ENCODE measurements at places on chromosomes 16 and 17.
A peak's percentile ranks its signal among the peaks of the same experiment; 100 is the strongest.

DNA sequence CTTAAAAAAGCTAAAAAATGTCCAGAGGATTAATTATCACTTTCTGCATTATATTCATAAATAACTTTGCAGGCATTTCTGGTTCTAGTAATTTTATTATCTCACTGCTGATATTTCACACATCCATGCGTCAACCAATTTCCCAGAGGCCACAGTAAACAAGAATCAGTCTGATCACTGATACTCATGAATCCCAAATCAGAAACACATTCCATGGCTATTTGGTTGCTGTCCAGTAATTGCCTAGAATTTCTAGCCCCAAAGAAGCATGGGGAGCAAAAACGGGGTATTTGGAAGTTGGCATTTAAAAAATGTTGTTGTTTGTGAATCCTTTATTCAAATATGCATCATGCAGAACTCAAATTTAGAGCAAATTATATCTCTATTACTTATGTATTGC, 244.8 kb downstream of the CDH8 start:
- no peak for DNase-seq

GRCh38 chr16:57999971-58000705, at the start of gene ZNF319:
Gene ZNF319 (minus strand): TSS chr16:58000672. CDS start chr16:57998265, 2,407 bp downstream.
- peak; percentile 65 for DNase-seq

- no peak for DNase-seq
Measured at GRCh38 chr16:14399378-14400284, 230.4 kb downstream of the PARN start.

GRCh38 chr16:85640254-85640558, 27.1 kb downstream of the GSE1 start:
- DNase-seq = no peak

DNA sequence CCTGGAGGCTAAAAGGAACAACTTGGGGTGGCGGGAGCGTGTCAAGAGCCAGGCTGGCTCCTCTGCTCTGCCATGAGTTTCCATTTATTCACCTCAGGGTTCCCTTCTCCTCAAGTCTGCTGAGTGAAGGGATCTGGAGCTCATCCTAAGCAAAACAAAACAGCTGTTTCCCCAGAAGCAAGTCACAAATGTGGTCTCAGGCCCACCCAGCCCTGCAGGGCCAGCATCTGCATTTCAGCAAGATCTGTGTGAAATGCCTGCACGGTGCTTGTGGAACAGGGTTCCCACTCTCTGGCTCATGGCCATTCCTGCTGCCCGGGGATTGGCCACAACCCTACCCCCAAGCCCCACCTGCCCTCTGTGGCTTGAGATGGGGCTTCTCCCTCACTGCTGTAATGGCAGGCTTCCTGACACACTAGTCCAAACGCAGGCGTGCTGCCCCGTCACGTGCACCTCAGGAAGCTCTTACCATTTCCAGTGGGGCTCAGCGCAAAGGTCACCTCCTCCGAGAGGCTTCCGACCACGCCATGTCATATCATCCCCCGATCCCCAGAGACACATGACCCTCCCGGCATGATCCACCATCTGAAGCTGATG, 2.3 kb downstream of the SLC38A8 start:
- DNase-seq = no peak

DNA sequence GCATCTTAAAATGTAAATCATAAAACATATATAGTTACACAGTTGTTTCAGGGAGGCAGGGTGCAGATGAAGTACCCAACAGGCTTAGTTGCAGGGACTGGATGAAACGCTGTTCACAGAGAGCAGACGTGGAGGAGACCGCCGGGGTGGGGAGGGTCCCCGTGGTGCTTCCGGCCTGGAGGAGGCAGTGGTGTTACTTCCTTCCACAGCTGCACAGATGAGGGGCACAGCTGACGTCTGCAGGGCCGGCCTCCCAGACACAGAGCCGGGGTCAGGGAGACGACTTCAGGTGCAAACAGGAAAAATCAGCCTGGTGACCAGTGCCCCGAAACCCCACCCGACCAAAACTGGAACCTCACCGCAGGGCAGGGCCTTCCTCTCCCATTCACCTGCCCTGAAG, 17.1 kb downstream of the SPIRE2 start:
- DNase-seq = peak; percentile 69

- DNase-seq = no peak
Measured at GRCh38 chr16:79589601-79590102, 10.9 kb downstream of the MAF start.

- no peak for DNase-seq
Measured at GRCh38 chr17:18025241-18025944, 13.6 kb downstream of the ATPAF2 start.

DNA sequence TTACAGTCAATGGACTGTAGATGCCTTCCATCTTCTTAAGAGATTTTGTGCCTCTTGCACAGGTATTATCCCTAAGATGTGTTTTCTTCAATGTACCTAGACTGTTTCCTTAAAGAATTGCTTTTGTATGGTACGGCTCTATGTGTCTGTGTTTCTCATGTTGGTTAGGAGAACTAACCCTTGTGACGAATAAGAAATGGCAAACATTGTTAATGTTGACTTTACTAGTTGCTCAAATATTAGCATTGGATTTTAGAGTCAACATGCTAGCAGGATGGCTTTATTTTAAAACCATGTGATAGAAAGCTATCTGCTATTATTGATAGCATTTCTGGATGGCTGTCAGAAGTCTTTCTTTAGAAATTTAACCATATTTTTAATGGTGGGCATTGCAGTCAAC, 34.5 kb downstream of the WWOX start:
- no peak for DNase-seq

DNA sequence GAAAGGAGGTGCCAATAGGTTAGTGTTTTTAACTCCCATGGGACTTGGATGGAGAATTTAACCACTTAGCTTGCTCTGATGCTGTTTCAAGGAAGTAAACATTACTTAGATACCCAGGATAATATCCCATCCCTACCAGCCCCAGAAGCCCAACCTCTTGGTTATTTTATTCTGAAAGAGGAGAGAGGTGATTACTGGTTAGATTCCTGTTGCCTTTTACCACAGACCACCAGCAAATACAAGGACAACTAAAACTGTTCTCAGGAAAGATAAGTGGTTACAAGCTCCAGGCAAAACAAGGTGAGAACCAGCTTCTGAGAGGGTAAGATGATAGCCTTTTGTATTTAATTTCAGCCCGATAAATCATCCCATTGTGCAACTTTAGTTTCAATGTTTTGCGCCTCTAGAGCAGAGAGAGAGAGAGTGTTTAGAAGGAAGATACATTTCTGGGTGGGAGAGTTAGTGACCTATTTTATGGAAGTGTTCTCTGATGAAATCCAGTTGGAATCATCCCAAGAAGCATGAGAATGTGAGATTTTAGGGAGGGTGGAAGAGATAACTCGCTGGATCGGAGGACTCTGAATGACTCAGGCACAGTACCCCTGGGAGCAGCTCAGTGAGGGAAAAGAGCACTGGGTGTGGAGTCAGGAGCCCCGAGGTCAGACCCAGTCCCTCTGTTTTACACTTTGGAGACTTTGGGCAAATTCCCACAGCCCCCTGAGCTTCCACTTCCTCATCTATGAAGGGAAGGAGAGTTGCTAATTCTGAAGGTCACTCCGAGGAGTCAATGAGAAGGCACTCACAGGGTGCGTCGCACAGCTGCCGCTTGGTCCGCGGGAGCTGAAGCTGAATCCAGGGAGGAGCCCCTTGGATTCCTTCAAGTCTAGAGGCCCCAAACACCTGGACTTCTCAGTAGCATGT, 12.1 kb downstream of the GLP2R start:
- DNase-seq = no peak

GRCh38 chr16:86018487-86018886, 119.5 kb downstream of the IRF8 start:
- DNase-seq = no peak

GRCh38 chr17:968812-969730, 10.5 kb downstream of the NXN start:
- no peak for DNase-seq

DNA sequence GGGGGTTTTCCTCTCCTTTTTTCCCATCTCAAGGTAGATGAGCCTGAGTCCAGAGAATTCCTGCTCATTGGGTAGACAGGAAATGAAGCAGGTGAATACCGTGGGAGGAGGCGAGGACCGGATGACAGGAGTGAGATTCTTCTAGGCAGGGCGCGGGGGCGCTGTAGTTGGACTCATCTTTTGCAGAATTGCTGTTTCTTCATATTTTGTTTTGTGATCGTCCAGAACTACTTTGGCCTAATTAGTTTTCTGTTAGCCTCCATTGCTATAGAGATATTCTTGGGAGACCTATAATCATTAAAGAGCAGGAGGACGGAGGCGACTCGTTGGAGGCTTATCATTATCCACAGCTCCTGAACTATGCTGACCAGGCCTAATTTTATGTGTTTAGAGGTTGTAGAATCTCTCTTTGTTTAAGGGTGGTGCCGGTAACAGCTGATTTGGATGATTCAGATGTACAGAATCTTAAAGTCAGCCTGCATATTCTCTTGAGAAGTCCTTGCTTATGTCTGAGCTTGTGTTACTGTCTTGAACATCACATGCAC, 650 bp downstream of the ATP6V0A1 start:
- no peak for DNase-seq

- DNase-seq = no peak
Measured at GRCh38 chr17:64218066-64218465, 45.0 kb downstream of the TEX2 start.

GRCh38 chr17:78082988-78083387, 45.6 kb downstream of the TMC6 start:
- no peak for DNase-seq

GRCh38 chr16:79131321-79132075, 469.0 kb downstream of the MAF start:
- DNase-seq = no peak

DNA sequence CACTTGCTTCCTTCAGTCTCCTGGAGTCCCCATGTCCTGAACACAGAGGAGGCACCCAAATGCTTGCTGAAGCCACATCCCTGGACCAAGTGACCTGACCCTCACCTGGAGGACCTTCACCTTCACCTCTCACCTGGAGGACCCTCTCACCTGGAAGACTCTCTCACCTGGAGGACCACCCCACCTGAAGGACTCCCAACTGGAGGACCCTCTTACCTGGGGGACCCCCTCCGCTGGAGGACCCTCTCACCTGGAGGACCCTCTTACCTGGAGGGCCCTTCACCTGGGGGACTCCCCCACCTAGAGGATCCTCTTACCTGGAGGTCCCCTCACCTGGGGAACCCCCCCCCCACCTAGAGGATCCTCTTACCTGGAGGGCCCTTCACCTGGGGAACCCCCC, 573 bp upstream of the CDK10 start:
- DNase-seq = no peak

- DNase-seq = no peak
Measured at GRCh38 chr16:64882078-64882784, 239.6 kb downstream of the CDH11 start.

- DNase-seq = no peak
Measured at GRCh38 chr17:330993-331701, 21.5 kb downstream of the RPH3AL start.

DNA sequence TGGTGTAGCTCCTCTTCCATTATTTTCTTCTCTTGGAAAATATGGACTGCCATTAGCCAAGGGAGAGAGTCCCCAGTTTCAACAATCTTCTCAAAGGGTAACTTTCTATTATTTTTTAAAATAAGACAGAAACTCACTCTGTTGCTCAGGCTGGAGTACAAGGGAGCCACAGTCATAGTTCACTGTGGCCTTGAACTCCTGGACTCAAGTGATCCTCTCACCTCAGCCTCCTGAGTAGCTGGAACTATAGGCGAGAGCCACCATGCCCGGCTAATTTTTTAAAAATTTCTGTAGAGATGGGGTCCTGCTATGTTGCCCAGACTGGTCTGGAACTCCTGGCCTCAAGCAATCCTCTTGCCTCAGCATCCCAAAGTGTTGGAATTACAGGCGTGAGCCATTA, 13.1 kb downstream of the COG4 start:
- no peak for DNase-seq

GRCh38 chr17:79273660-79274059, 199.0 kb downstream of the ENGASE start:
- no peak for DNase-seq

GRCh38 chr16:49415083-49415482, 41.5 kb downstream of the C16orf78 start:
- no peak for DNase-seq

DNA sequence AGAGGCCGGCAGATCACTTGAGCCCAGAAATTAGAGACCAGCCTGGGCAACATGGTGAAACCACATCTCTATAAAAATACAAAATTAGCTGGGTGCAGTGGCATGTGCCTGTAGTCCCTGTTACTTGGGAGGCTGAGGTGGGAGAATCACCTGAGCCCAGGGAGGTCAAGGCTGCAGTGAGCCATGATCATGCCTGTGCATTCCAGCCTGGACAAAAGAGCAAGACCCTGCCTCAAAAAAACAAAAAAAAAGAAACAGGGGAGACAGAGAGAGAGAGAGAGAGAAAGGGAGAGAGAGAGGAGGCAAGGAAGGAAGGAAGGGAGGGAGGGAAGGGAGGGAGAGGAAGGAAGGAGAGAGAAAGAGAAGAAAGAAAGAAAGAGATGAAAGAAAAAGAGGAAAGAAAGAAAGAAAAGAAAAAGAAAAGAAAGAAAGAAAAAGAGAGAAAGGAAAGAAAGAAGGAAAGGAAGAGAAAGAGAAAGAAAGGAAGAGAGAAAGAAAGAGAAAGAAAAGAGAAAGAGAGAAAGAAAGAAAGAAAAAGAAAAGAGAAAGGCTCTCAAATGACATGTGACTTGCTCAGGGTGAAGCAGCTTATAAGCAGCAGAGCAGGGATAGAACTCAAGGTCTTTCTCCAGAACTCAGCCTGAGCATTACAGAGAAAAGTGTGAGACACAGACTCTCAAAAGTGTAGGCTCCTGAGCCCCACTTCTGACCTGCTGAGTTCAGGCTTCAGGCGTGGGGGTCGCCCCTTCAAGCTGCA, 15.5 kb downstream of the CX3CL1 start:
- DNase-seq = no peak

GRCh38 chr16:78553268-78554039, 454.0 kb downstream of the WWOX start:
- DNase-seq = no peak
